ENCODE measurements at places on chromosomes 7 and 10.

- no peak for DNase-seq
Measured at GRCh38 chr7:101220295-101220694, 2.3 kb downstream of the ZNHIT1 start.

- no peak for DNase-seq
Measured at GRCh38 chr7:90276033-90276728, 31.2 kb downstream of the CFAP69 start.

GRCh38 chr7:119351320-119351719 is 921.7 kb upstream of the KCND2 start:
- DNase-seq = no peak

DNA sequence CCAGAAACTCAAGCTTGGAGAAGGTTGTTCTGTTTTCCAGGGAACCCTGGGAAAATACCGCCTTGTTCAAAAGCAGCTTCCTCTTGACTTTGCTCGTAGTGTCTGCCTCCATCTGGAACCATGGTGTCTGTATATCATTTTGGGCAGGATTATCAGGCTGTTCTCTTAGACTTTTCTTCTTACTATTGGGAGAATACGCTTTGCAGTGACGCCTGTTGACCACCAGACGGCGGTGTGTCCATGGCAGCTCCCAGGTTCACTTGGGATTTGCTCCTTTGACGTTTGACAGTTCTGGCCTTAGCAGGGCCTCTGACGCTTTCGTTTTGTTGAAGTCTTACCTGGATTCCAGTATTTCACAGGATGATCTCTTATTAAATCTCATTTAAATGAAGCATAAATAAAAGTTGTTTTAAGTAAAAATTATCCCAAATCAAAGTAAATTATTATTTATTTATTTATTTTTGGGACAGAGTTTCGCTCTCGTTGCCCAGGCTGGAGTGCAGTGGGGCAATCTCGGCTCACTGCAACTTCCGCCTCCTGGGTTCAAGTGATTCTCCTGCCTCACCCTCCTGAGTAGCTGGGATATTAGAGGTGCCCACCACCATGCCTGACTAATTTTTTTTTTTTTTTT is 41.8 kb upstream of the GJD4 start:
- DNase-seq = peak; percentile 69

DNA sequence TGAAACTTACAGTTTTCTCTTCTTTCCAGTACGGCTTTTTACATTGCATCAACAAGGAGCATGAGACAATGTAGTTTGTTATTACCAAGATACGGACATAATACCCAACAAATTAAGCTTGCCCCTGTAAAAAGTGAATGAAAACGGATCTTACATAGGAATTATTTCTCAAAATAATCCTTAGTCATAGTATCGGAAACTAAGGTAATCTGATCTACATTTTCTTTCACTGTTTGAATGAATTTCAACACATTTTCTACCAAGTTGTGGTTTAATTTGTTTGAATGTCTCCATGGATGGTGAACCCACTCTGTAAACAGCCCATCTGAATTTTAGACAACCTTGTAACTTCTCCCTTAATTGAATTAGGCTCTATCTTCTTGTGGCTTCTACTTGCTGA is 90.5 kb downstream of the INHBA start:
- DNase-seq = no peak

DNA sequence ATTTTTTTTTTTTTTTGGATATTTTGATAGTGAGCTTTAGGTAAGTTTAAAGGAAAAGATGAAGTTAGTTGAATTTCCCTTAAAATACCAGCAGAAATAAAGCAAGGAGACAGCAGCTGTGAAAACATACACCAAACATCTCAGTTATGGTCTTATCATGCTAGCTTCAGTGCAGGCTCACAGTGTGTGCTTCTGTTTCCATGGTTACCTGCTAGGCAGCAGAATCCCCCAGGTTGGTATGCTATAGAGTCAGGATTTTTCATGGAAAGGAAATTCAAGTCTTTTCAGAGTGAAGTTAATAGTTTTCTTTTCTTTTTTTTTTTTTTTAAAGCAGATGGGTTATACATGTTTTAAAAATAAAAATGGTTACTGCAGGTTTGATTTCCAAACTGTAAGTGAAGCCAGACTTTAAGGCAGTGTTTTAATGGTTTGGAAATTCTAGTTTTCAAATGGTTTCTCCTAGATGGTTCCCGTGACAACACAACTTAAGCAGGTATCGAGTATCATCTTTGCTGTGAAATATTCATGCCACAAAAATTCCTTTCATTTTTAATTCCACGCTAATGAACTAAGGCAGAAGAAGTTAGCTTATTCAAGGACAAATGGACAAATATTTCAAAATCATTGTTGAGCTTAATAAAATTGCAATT is 230.9 kb downstream of the BICC1 start:
- peak; percentile 67 for DNase-seq

- peak; percentile 81 for DNase-seq
Measured at GRCh38 chr7:136086712-136087111, 109.6 kb upstream of the MTPN start.
